NCI-H1417 treated with DMSO at 0.1 percent for 48 hours (cell line): ENCODE measurements at places on chromosomes 1 and 21.

DNA sequence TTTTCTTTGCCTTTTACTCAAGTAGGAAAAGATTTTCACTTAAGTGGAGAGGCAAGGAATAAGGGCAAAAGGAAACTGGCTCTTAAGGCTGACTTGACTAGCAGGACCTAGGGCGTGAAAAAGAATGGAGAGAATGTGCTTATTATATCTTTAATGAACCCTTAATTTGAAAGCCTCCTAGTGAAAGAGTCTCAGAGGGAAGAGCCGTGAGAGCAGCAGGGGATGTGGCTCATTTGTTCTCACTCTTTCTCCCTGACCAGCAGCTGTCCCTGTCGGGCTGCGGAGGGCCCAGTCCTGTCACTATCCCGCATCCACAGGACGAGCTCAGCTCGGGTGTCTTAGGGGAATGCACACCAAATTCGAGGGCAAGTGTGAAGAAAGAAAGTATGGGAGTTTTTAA lies 180.1 kb downstream of the EDEM3 start:
- no peak for DNase-seq

- DNase-seq = no peak
Measured at GRCh38 chr1:27539901-27540861, 50.2 kb upstream of the WASF2 start.

- no peak for DNase-seq
Measured at GRCh38 chr1:230712470-230712942, 1.4 kb downstream of the AGT start.

GRCh38 chr1:14583788-14584187 lies 14.7 kb upstream of the KAZN start:
- DNase-seq = no peak

- DNase-seq = no peak
Measured at GRCh38 chr1:159602501-159602999, 14.9 kb downstream of the APCS start.

DNA sequence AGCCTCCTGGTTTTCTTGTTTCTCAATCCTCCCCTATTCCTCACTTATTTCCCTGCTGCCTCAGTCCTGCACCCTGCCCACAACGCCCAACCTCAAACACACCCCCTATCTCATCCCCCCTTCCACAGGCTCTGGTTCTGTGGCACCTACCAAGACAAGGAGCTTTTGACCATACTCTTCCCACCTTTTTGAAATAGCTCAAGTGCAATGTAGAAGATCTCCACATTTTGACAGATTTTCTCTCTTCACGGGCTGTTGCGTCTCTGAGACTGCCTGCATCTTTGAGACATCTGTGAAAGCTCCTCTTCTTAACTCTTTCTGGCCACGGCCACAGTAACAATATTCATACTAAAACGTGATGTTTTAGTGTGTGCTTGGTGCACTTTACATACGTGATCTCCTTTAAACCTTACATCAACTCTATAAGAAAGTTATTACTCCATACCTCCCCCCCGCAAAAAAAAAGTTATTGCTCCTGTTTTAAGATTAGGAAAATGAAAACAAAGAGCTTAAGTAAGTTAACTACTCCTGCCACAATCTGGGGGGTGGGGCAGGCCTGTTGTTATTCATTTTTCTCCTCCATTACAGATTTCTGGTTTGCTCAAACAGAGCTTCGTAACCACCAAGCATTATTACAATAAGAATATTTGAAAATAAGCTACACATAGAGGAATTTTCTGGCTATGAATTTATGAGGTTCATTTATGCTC lies 1.8 kb upstream of the SERBP1 start:
- DNase-seq = no peak

GRCh38 chr21:41928621-41929220 lies 25.1 kb downstream of the C2CD2 start:
- no peak for DNase-seq

GRCh38 chr1:101826416-101826815 lies 170.3 kb downstream of the OLFM3 start:
- no peak for DNase-seq

DNA sequence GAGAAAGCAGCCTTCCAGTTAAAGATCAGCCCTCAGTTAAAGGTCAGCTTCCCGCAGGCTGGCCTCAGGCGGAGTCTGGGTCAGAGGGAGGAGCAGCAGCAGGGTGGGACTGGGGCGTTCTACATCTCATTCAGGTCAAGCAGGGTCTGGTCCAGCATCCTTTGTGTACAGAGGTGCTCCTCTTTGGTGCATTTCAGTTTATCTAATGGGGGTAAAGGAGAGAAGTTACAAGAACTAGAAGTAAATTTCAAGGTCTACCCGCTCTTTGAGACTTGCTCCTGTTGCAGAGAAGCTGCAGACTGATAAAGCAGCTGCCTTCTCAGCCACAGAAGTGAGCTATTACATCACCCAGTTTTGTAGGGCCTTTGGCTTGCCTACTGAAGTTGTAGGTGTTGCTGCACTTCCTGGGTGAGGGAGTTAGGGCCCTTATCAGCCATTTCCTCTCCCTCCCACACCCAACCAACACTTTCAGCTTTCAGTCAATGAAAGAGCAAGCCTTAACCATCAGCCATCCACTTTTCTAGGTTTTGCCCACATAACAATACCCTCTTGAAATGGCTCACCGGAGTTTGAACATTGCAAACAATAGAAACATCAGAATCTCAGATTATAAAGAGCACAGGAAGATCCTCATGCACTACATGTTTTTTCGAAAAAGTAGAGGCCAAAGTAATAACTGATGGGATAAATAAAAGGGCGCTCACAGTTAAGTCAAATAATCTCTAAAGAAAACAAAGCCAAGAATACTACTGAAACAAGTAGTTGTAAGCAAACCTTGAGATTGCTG lies 2.8 kb upstream of the NUP210L start:
- DNase-seq = no peak

DNA sequence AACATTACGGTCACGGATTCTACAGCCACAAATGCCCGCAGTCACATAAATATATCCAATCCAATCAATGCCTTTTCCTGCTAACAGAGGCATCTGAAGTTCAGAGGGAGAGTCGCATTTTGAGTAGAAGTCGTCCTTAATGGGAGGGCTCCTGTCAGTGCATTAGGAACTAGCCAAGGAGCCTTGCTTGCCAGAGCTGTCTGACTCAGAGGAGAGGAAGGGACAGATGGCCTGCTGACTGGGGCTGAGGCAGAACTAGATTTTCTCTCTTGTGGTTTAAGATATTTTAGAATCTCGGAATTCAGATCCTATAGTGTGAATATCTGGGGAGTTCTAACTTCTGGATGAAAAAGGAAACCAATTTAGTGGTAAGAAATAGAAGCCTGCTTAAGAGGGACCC lies 10.6 kb downstream of the XKR8 start:
- DNase-seq = no peak

- DNase-seq = no peak
Measured at GRCh38 chr21:37380349-37381323, 14.1 kb downstream of the DYRK1A start.

GRCh38 chr1:107575226-107575625 lies 389.8 kb downstream of the VAV3 start:
- no peak for DNase-seq

DNA sequence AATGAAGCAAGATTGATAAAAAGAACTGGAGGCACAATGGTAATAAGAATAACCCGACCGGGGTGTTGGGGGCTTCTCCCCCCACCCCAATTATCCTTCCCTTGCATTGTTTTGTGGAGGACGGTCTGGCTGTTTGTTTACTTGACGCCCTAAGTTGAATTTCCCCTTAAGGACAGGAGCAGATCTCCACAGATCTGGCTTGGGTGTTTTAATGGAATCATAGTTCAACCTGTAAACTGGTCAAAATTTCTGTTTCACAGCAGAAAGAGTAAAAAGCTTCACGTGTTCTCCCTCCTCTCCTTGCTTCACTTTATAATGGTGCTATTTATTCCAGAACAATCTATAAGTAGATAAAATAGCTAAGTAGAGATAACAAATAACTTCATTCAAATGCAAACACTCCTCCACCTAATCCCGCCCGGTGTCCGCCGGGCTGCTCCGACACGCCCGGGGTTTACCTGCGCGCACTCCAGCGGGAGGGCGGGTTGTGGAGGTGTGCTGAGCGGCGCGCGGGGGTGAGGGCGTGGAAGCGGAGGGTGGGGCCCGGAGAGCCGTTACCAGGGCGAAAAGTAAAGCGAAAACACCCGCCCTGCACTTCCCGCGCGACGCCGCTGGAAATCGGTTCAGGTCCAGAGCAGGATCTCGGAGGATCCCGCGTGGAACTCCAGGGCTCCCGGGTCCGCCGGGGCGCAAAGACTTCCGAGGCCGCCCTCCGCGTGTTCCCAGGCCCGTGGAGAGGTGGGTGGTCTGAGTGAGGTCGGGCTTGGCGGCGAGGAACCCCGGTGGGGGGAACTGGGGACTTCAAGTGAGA lies 2.0 kb upstream of the ATF3 start:
- no peak for DNase-seq

GRCh38 chr1:114512595-114513280 lies 1.7 kb upstream of the TRIM33 start:
- DNase-seq = no peak

DNA sequence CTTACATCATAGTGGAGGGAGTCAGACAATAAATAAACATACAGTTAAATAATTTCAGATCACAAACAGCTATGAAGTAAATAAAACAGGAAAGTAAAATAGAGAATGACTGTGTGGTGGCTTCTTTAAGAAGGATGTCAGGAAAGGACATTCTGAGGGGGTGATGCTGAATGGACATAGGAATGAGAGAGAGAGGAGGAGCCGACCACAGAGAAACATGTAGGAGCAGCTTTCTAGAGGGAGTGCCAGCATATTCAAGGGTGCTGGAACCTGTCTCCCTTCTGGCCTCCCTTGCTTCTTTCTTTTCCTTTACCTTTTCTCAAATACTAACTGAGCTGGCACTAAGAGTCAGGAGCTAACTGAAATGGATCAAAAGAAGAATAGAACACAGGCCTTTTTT lies 20.5 kb upstream of the BCL10 start:
- no peak for DNase-seq

GRCh38 chr1:226957714-226958113 lies 17.6 kb downstream of the COQ8A start:
- no peak for DNase-seq

- no peak for DNase-seq
Measured at GRCh38 chr1:110643879-110644472, 30.8 kb downstream of the KCNA3 start.

DNA sequence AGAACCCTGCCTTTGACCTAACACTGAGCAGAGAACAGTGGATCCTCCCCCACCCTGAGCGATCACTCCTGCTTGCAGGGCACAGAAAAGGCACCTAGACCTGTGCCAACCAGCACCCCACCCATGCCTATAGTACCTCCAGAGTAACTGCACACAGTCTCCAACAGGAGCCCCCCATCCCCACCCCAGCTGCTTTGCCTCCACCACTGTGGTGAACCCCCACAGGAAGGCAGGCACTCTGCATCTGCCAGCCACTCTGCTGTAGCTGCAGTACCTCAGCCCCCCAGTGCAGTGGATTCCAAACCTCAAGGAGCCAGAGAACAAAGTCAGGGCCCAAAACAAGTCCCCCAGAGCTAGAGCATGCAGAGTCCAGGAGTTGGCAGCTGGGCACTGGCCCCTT lies 10.7 kb downstream of the SPATC1L start:
- no peak for DNase-seq

- DNase-seq = no peak
Measured at GRCh38 chr1:154488922-154489321, 13.1 kb upstream of the TDRD10 start.

DNA sequence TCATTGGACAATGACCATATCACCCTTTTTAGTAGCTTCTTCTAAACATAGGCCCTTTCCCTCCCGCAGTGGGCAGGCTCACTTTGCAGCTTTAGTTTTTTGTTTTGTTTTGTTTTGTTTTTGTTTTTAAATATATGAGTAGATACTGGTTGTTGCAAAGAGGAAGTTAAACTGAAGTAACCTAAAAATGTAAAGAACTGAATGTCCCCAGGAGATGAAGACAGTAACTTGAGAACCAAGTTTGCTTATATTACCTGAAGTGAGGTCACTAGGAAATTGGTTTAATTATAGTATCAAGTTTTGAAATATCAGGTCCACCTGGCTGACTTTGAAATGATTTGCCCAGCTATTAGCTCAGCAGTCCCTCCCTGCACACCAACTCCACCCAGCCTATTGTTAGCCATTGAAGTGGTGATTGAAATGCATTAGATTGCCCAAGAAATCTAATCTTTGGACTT lies 18.2 kb downstream of the SMAP2 start:
- no peak for DNase-seq

DNA sequence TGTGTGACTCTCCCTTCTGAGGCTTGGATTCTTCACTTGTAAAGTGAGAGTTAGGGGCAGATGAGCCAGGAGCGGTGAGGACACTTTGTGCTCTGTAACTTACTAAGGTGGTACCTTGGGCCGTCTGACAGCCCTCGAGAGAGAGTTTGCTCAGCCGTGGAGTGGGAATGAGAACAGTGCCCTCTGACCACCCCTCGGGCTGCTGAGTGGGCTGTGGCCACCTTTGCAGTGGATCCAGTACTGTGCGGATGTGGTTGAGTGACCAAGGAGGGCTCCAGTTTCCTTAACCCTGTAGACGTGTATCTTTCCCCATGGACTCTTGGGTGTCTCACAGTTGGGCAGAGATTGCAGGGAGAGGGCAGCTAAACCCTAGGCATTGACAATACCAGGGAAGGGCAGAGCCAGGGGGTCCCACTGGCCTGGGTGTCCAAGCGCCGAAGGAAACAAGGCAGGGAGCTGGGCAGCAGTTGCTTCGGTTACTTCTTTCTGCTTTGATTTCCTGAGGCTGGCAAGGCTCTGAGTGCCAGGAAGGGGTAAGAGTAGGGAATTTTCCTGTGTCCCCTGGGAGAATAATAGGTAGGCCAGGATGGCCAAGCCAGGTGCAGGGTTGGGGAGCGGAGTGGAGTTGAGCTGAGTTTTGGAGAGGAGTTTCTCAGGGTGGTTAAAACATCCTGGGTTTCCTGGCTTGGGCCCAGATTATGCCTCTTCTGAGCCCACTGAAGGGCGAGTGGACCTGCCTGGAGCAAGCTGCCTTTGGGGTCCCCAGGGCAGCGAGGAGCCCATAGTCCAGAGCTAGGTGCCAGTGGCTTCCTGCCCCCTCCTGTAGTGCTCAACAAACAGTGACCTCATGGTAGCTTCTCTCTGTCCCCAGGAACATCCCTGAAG lies 27.6 kb downstream of the HMGCS2 start:
- no peak for DNase-seq

GRCh38 chr1:150981805-150982712 lies at the start of gene ANXA9:
Gene ANXA9, plus strand, starts transcription at chr1:150982292. Its CDS starts 814 bp downstream, at chr1:150983106.
- no peak for DNase-seq

DNA sequence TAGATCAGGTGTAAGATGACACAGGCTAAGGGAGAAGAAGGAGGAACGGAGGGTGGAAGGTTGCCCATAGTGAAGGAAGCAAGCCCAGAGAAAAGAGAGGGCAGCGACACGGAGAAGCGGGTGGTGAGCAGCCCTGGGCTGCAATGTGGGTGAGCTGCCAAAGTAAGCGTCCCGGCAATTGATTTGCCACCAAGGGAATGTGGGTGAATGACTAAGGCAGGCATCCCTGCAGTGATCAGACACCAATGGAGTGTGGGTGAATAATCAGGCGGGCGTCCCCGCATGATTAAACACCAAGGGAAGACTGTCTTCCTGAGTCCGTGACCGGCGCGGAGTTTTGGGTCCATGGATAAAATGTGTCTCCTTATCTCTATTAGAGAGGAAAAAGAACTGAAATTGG lies 79.6 kb downstream of the UCHL5 start:
- no peak for DNase-seq
